Right ventricle myocardium inferior (tissue), 1 donor: ENCODE measurements at places on chromosomes 6 and 20.

DNA sequence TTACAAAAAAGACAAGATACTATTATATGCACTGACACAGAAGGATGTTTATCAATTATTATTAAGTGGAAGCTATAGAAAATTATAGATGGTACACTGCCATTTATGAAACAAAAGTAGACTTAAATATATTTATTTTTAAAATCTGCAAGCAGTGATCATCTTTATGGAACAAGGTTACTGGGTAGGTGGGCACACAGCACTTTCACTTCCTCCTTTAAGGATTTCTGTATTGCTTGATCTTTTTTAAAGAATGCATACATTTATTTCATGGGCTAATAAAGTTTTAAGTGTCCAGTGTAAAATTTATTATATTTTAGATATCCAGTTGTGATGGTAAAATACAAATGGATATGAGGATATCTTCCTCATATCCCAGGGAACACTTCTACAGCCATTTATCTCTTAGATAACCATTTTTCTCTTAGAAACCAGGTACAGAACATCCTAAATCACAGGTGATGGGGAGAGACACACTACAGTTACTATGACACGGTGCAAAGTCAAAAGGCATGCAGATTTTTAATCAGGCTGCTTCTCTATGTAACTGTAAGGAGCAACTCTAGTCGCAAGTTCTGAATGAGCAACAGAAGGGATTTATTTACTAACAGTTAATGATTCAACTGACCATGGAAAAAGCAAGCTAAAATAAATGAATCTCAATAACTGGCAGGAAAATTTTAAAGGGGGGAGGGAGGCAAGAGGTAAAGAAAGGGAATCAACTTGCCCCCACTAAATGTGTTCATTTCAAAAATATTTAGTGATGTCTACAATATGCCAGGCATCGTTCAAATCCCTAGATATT, 2.2 kb downstream of the FBXL4 start:
- DNase-seq: no peak

DNA sequence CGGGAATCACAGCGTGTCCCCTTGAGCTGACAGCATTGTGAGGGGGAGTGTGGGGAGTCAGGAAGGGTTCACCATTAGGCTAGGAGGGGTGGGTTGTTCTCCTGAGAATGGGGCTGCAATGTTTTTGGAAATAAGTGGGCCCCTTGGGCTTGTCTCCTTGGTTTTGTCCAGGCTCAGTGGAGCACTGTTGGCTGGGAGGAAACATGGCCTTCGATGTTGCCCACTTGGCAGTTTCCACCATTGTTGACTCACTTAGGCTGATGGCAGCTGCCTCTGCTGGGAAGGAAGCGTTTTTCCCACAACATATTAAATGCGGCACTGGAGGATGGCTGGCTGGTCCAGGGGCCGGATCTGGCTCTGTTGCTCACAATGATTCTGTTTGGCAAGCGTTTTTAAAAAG, 512.1 kb downstream of the QKI start:
- DNase-seq: peak; percentile 70

- DNase-seq: no peak
Measured at GRCh38 chr6:98777762-98778161, 56.6 kb upstream of the POU3F2 start.

DNA sequence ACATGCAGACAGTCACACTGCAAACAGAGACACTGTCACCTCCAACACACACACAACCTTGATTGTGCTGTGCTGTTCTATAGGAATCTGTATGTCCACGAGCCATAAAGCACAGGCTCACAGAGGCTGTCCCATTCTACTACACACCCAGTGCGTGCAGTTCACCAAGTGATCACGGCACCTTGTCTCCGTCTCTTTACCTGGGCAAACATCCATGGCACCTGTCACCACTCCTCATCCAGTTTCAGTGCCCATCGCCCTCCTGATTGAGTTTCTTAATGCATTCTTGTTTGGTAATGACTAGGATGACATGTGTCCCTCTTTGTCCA, 65.8 kb upstream of the STMND1 start:
- no peak for DNase-seq

- DNase-seq: peak; percentile 69
Measured at GRCh38 chr6:328136-328670, 35.9 kb downstream of the DUSP22 start.

- no peak for DNase-seq
Measured at GRCh38 chr6:32522302-32523047, 7.6 kb downstream of the HLA-DRB5 start.

- DNase-seq: no peak
Measured at GRCh38 chr6:79813143-79813850, 134.1 kb downstream of the ELOVL4 start.

GRCh38 chr6:36594816-36595643, 868 bp downstream of the SRSF3 start:
- no peak for DNase-seq

DNA sequence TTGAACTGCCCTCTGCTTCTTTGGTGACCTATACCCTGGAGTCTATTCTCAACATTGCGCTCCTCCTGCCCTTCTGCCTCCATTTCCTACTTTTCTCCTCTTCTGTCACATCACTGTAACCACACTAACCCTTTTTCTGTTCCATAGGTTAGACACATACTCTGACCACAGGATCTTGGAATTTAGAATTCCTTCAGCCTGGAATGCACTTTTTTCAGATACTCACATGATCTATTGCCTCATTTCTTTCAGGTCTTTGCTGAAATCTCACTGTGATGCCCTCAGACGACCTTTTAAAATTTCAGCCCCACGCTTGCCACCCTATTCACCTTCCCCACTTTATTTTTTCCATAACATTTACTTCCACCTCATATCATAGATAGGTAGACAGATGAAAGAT, 5.1 kb downstream of the VNN1 start:
- DNase-seq: no peak
